NCI-H2081 (cell line): ENCODE measurements at places on chromosomes 1 and 21.

DNA sequence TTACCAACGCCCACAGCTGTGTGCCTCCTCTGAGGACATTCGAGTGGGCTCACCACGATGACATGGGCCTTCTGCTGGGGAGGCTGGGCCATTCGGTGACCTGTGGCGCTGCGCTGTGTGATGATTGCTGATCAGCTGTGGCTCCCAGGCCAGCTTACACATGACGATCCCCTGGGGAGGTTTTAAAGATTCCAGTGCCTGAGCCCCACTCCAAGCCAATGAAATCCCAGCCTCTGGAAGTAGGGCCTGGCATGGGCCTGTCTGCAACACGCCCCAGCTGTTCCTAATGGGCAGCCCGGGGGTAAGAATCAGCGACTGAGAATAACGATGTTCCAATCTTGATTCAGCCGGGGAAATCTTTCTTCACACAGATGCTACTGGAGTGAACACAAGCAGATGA lies 153.7 kb downstream of the KCNJ6 start:
- DNase-seq: no peak

DNA sequence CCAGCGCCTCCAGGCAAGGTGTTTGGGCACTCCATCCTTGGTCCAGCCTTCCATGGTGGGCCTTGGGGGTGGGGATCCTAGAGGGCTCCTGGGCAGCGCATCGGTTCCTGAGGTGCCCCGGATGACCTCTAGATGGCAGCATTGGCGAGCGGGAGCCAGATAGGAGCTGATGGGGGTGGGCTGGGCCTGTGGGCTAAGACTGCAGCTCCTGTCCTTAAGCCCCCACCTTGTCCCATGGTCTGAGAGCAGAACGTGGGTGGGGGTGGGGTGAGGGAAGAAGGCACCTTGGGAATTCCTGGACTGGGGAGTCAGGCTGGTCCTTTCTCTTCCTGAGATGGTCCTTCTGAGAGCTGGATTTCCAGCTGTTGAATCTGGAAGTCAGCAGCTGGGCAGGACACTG lies 93.4 kb upstream of the CSF3R start:
- DNase-seq: peak; percentile 71

DNA sequence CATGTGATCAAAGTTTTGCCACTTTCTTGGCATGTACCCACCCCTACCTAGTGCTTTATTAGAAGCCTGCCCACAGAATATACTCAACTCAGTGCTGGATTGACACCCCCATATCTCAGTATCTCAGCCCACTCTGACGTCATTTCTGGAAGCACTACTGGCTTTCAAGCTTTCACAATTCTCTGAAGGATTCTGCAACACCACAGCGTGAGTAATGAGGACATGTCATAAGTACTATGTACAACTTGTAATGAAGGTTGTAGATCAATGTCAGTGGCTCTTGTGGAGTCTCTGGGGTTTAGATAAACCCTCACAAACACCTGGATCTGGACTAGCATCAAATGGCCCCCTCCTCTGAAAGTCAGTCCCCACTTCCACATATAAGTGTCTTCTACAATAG lies 57.2 kb downstream of the TNFSF4 start:
- no peak for DNase-seq

DNA sequence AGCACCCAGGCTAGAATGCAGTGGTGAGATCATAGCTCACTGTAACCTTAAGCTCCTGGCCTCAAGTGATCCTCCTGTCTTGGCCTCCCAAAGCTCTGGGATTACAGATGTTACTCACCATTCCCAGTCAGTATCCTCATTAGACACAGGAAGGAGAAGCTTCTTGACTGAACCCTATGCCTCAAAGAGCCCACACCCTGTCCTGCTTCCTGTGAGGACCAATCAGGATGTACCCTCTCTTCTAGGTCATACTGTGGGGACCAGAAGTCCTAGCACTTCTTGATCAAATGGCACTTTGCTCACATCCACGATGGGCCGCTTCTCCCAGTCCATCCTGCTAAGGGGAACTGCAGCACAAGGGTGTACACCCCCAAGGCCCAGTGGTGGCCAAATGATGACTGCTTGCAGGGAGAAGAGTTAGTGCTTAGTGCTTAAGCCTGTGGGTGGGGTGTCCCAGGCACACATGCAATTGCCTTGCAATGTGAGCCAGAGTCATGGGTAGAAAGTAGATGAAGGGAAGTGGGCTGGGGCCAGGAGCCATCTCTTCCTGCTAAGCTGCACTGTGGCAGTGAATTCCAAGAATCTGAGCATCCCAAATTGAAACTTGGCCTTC lies 9.8 kb downstream of the CD34 start:
- no peak for DNase-seq

DNA sequence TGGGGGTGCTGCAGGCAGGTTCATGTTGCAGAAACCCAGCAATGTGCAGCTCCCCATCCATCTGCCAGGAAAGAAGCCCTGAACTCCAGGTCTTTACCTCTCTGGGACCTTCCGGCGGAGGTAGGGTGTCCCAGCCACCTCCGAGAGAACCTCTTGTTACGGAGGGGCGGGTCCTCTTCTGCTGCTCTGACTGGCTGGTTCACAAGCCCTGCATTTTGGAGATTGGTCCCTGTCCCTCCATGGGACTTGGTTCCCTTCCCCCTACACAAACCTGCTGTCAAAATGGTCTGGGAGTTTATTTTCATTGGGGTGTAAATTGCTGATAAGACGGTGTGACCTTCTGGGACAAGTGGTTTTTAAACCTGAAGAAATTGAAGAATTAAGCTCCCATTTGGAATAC lies 8.0 kb upstream of the CELSR2 start:
- no peak for DNase-seq

DNA sequence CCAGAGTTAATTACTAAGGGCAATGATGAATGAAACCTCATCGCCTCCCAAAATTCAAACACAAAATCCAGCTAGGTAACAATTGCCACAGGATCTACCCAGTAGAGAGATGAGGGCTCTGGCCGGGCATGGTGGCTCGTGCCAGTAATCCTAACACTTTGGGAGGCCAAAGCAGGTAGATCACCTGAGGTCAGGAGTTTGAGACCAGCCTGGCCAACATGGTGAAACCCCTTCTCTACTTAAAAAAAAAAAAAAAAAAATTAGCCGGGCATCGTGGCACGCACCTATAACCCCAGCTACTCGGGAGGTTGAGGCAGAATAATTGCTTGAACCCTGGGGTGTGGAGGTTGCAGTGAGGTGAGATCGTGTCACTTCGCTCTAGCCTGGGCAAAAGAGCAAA lies 15.8 kb downstream of the CD2 start:
- no peak for DNase-seq
